Activated CD4-positive, alpha-beta T cell treated with anti-CD3 and anti-CD28 coated beads for 36 hours (primary cell): ENCODE measurements at places on chromosomes 3 and 15. TPM values are rescaled to one million over a fixed set of nuclear protein-coding genes. Genes with fewer than 3 reads are reported as not detected.
A peak's percentile ranks its signal among the peaks of the same experiment; 100 is the strongest.

DNA sequence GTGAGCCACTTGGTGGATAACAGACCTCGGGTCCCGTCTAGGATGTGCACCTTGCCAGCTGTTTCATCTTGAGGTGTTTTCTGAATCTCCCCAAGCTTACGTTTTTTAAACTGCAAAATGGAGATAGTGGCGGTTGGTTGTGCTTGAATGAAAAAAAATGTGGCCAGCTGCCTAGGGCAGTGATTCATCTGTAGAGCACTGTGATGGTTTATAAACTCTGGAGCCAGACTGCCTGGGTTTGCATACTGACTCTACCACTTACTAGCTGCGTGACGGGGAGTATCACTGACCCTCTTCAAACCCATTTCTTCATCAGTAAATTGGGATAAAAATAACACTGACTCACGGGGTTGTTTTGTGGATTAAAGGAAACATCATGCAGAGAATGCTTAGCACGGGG is 159.1 kb downstream of the CHL1 start:
- H3K4me1 ChIP-seq: no peaks in the 10 kb centered on the region
- DNase-seq: no peak
- no peak overlapping the region for H3K4me3 ChIP-seq
- no peaks in the 10 kb centered on the region for H3K36me3 ChIP-seq
- H3K27me3 ChIP-seq: peaks cover 3% of the 10 kb centered on the region

DNA sequence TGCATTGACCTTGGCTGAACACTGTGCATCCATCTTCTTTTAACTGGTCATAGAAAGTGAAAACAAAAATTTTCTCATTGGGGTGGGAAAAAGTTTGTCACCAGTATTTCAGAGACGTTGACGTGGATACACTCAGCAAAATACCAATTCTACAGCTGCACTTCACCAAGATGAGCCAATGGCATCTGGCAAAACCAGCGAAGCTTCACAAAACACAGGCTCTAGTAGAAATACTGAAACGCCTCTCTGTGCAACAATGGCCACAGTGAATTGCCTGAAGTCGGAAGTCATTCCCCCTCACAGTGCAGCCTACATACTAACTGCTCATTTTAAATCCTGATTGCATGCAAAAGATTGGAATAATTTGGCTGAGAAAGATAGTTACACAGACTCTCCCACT is 17.0 kb downstream of the PCYT1A start:
- no peak for DNase-seq
- peak overlapping the region; percentile 60 for H3K27ac ChIP-seq
- peaks cover 26% of the 10 kb centered on the region for H3K36me3 ChIP-seq
- peaks cover 42% of the 10 kb centered on the region for H3K4me1 ChIP-seq
- H3K27me3 ChIP-seq: no peaks in the 10 kb centered on the region
- no peak overlapping the region for H3K4me3 ChIP-seq

Gene IQCF5
- total RNA-seq: not detected

- no peaks in the 10 kb centered on the region for H3K36me3 ChIP-seq
- peaks cover 44% of the 10 kb centered on the region for H3K4me1 ChIP-seq
- no peak overlapping the region for H3K4me3 ChIP-seq
- H3K27ac ChIP-seq: peak overlapping the region; percentile 1
- H3K27me3 ChIP-seq: peaks cover 5% of the 10 kb centered on the region
- no peak for DNase-seq
Measured at GRCh38 chr3:102089904-102090720, 240.8 kb downstream of the NFKBIZ start.

Gene PSTPIP1
- 125 TPM for total RNA-seq

GRCh38 chr15:101486696-101487459 is 2.6 kb downstream of the PCSK6 start:
- no peak for DNase-seq
- no peak overlapping the region for H3K4me3 ChIP-seq
- H3K27ac ChIP-seq: no peak overlapping the region
- peaks cover 4% of the 10 kb centered on the region for H3K4me1 ChIP-seq
- no peaks in the 10 kb centered on the region for H3K36me3 ChIP-seq
